Posterior vena cava (tissue), 2 donors: ENCODE measurements at places on chromosomes 1 and 21. TPM values are rescaled to one million over a fixed set of nuclear protein-coding genes. Genes with fewer than 3 reads are reported as not detected.

Gene NTMT2
- not detected for total RNA-seq

Gene DPT
- 140 TPM for total RNA-seq

Gene FMO5
- total RNA-seq, result 2.4 TPM

Gene ST6GALNAC3
- total RNA-seq, result 18.9 TPM

Gene NMNAT2
- total RNA-seq, result 0.60 TPM

Gene HSD3B2
- total RNA-seq, result 0.52 TPM

Gene ATP5IF1
- 88.4 TPM for total RNA-seq

Gene NES
- total RNA-seq, result 100.0 TPM

Gene LORICRIN
- total RNA-seq, result not detected
